ENCODE measurements at places on chromosomes 7 and 10.

DNA sequence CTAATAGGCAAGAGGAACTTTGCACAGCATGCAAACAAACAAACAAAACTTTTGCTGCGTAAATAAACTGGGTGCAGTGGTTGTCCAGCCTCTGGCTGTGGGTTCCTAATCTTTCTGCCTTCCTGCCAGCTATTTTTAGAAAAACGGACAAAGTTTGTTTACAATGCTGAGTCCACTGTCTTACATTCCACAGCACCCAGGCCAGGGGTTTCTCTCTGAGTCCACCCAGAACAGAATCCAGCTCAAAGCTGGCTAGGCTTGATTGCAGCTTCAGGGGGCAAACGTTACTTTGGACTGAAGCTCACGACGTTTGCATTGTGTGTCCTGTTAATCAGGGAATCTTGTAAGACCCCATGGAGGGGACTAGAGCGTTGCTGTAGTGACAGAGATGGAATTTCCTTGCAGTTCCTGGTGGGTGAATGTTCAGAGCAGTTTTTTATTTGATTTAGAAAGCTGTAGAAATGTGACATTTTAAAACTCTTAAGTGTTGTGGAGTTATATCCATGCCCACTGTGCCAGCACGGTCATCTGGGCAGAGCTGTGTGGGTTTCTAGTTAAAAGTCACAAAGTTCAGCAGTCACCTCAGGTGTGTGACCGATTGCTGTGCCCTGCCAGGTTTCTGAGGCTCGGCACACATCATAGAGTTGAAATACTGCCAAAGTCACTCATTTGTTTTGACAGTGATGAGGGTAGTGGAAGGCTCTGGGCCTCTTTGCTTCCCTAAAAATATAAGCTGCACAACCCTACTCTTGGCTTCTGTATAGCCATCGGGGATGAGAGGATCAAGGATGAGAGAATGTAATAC lies 247.0 kb downstream of the STK31 start:
- H3K4me1 ChIP-seq: no peaks in the 10 kb centered on the region
- no peaks in the 10 kb centered on the region for H3K36me3 ChIP-seq
- H3K4me3 ChIP-seq: no peak overlapping the region
- H3K27me3 ChIP-seq: peaks cover 10% of the 10 kb centered on the region

DNA sequence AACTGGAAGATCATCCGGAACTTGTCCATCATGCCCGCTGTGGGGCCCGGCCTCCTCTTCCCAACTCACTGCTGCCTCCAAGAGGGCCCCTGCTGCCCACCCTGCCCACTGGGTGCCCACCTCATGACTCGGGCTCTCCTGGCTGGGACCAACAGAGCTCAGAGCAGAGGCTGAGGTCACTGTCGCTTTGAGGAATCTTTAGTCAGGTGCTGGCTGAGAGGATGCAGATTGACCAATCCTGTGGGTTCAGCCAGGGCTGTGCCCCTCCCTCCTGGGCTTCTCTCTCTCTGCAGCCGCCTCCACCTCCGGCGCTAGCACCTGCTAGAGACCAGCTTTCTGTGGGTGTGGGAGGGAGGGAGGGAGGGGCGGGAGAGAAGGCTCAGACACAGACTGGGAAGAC lies at the start of gene CALHM1:
Gene CALHM1 (minus strand): TSS at position 181 of the 400 bp plus-strand sequence. CDS start 149 bp downstream, at position 32.
- no peaks in the 10 kb centered on the region for H3K36me3 ChIP-seq
- H3K27me3 ChIP-seq: no peaks in the 10 kb centered on the region
- DNase-seq: no peak

DNA sequence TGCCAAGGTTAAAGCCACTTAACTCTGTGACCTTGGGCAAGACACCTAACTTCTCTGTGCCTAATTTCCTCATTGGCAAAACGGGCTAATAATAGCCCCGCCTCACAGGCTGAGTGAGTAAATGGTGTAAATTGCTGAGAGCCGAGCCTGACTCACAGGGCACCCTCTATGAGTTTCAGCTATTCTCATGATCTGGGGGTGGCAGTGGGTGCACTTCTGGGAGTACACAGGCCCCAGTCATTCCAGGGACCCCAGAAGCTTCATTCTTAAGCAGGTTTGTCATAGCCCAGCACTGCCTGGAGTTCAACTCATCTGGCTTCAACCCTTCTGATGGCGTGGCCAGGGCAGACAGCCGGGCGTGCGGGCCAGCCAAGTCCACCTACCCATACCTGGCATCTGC lies 137.2 kb downstream of the GRID1 start:
- no peak for DNase-seq
- no peak overlapping the region for H3K27ac ChIP-seq
- H3K36me3 ChIP-seq: no peaks in the 10 kb centered on the region
- H3K4me3 ChIP-seq: no peak overlapping the region
- no peaks in the 10 kb centered on the region for H3K4me1 ChIP-seq

- no peak overlapping the region for H3K27ac ChIP-seq
- no peak for DNase-seq
- H3K36me3 ChIP-seq: no peaks in the 10 kb centered on the region
- peaks cover 33% of the 10 kb centered on the region for H3K27me3 ChIP-seq
- H3K4me3 ChIP-seq: no peak overlapping the region
- no peaks in the 10 kb centered on the region for H3K4me1 ChIP-seq
Observed at GRCh38 chr10:120810298-120810697, 40.9 kb upstream of the WDR11 start.

DNA sequence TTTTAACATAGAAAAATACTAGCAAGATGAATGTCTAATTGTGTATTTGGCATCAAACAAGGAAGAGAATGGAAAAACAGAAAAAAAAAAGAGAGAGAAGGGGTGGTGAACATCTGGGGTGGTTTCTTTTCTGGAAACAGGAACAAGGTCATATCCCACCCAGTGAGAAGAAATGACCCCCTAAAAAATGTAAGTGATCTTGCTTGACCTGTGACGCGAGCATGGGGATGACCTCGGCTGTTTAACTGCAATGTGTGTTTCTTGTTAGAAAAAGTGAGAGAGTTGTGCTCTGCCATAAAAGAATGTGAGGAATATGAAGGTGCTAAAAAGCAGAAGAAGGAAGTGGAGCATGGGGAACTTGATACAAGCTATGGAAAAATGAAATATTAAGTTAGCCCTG lies 258.5 kb downstream of the AGMO start:
- H3K27me3 ChIP-seq: no peaks in the 10 kb centered on the region
- H3K4me3 ChIP-seq: no peak overlapping the region
- no peak overlapping the region for H3K27ac ChIP-seq
- H3K36me3 ChIP-seq: no peaks in the 10 kb centered on the region
- no peaks in the 10 kb centered on the region for H3K4me1 ChIP-seq

DNA sequence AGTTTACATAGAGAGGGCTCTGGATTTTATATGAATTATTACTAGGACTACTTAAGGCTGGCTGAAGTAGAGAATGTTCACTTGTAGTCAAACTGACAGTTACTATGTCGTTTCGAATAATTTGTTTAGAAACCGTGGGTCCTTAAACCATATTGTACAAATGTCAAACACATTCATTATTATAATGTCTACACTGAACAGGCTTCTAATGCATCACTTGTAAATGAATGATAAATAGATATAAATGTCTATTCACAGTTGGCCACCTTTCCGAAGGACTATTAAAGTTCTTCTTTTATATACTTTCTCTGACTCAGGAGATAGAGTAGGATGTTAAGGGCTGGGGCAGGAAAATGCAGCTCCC lies 95.3 kb downstream of the SEMA3D start:
- no peak overlapping the region for H3K27ac ChIP-seq
- no peak for DNase-seq
- H3K4me1 ChIP-seq: no peaks in the 10 kb centered on the region
- H3K27me3 ChIP-seq: no peaks in the 10 kb centered on the region
- H3K36me3 ChIP-seq: no peaks in the 10 kb centered on the region

DNA sequence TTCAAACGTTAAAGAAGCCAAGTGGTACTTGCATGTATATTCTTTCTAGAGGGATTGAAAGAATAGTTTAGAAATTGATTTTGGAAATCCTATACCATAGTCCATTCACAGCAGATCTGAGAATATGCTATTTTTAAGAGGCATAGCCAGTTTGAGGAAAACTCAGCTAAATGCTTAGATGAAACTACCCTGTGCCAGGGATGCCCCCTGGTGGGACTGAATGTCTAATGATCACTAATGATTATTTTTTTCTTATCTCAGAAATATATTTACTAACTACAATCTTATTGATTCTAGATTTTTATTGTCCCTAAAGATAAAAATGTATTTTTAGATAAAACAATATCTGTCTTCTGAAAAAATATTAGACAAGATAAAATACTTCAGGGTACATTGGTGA lies 844.9 kb upstream of the PHF14 start:
- H3K36me3 ChIP-seq: no peaks in the 10 kb centered on the region
- H3K4me1 ChIP-seq: no peaks in the 10 kb centered on the region
- H3K4me3 ChIP-seq: no peak overlapping the region
- no peak overlapping the region for H3K27ac ChIP-seq
- no peak for DNase-seq

- DNase-seq: peak; percentile 23
- peaks cover 20% of the 10 kb centered on the region for H3K27me3 ChIP-seq
- peaks cover 3% of the 10 kb centered on the region for H3K36me3 ChIP-seq
- peaks cover 3% of the 10 kb centered on the region for H3K4me1 ChIP-seq
Observed at GRCh38 chr7:4809091-4809591, 33.7 kb downstream of the AP5Z1 start.

- no peaks in the 10 kb centered on the region for H3K27me3 ChIP-seq
- H3K27ac ChIP-seq: no peak overlapping the region
- no peak overlapping the region for H3K4me3 ChIP-seq
- peaks cover 3% of the 10 kb centered on the region for H3K36me3 ChIP-seq
Observed at GRCh38 chr10:130990486-130990885, 321.0 kb downstream of the TCERG1L start.

Measured in effector memory CD8-positive, alpha-beta T cell (primary cell).